Stromal cell of bone marrow (primary cell): ENCODE measurements at places on chromosomes 4 and X.

DNA sequence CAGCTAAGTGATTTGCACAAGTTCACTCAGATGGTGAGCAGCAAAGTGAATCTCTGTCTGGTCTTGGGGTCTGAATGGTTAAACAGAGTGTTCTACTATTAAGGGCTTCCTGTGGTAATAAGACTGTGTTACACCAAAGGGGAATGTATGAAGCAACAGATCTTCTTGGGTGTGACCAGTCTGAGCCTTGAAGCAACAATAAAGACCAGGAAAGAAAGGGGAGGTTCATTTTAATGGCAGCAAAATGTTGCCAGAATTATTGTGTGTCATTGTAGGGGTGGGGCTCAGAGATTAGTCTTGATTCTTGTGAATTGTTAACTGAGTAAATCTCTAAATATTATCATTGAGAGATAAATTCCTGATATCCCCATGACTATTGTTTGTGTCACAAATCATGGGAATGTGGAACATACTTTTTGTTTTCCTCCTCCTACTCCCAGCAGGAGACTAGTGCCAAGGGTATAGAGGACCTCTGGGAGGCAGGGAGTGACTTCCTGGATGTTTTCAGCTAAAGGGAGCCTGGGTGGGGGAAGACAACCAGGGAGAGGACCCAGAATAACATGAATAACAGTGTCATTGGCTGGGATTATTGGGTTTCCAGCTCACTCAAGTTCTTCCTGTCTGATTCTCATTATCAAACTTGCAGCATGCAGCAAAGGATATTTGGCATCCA lies 141.4 kb upstream of the PAK3 start:
- no peak for DNase-seq

DNA sequence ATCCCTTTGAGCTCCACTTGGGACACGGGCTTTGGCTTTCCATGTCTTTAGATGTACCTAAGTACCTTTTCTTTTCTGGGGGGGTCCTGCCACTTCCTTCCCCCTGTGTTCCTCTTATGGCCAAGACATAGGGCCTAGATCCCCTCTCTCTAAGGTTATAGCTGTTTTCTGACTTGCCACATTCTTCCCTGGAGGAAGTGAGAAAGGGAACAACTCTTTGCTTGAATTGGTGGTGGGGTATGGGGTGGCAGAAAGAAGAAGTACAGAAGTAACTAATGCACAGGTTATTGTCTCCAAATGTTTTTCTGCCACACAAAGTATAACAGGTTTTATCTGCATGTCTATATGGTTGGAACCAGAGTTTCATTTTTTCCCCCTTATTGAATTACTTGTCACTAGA lies 29.7 kb upstream of the DIPK2B start:
- DNase-seq, result no peak

- DNase-seq, result no peak
These were observed 111.3 kb downstream of the MFAP3L start for GRCh38 chr4:169914866-169915265.

- DNase-seq, result no peak
These were observed 356.7 kb upstream of the RPS6KA3 start for GRCh38 chrX:20623448-20623847.

- DNase-seq, result no peak
These were observed 770 bp upstream of the TIGD2 start for GRCh38 chr4:89110541-89110985.

DNA sequence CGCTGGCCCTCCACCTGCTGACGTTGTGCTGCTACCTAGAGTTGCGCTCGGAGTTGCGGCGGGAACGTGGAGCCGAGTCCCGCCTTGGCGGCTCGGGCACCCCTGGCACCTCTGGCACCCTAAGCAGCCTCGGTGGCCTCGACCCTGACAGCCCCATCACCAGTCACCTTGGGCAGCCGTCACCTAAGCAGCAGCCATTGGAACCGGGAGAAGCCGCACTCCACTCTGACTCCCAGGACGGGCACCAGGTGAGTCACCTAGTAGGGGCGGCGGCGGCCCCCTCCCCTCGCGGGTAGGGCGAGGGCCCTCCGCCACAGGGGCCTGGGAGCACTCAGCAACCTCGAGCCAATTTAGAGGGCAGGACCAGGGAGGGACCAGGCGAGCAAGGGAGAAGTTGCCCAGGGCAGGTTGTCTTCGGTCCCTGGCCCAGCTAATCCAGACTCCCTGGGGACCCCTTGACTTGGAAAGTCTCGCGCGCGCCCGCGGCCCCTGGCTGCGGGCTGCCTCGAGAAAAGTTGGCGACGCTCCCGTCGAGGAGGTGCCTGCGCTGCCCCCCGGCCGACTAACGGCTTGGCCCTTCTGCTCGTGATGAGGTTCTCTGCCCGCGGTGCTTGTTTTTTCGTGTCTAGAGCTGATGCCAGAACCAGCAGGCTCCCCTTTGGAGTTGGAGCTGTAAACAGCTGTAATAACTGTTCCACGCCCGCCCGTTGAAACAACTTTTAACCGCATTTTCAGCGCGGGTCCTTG lies 717 bp downstream of the EDA start:
- DNase-seq, result no peak

- DNase-seq, result no peak
These were observed 97.1 kb upstream of the MAML3 start for GRCh38 chr4:140250989-140251552.

GRCh38 chr4:149518471-149518870 lies 297.2 kb downstream of the IQCM start:
- DNase-seq, result no peak

- no peak for DNase-seq
These were observed 52.4 kb downstream of the SEC24B start for GRCh38 chr4:109486007-109486406.

- no peak for DNase-seq
These were observed 94.5 kb upstream of the IQCM start for GRCh38 chr4:149910177-149910576.

DNA sequence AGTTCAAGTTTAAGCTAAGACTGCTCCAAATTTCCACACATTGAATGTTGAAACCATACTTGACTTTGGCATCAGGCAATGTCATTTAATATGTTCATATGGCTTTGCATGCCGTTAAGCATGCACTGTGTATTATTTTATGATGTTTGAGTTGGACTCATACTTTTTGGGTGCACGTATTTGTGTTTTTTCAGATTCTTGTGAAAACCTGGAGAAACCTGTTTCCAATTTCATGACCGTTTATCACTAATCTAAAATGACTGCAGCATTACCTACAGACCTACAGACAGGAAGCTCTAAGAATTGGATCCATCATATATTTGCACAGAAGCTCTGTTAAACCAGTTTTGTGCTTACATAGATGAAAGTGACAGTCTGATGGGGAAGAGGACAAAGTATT lies 1093.0 kb upstream of the INTU start:
- DNase-seq, result no peak

- DNase-seq, result no peak
These were observed 623.8 kb downstream of the FAT4 start for GRCh38 chr4:125938541-125938940.

DNA sequence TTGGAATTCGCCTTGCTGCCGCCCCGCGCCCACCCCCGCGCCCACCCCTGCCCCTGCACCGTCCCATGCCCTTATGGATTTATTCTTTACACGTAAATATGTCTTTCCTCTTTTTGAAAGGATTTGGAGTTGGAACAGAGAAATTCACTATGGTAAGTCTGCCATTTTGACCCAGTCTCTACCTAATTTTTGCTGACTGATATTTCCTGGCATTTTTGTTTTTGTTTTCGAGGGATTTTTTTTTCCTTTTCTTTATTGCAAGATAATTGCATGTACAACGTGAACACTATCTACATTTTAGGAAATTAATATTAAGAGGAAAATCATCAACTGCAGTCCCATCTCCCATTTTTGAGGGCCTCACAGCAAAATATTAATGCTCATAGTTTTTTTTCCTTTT lies 468 bp upstream of the SPIN2B start:
- DNase-seq, result no peak

DNA sequence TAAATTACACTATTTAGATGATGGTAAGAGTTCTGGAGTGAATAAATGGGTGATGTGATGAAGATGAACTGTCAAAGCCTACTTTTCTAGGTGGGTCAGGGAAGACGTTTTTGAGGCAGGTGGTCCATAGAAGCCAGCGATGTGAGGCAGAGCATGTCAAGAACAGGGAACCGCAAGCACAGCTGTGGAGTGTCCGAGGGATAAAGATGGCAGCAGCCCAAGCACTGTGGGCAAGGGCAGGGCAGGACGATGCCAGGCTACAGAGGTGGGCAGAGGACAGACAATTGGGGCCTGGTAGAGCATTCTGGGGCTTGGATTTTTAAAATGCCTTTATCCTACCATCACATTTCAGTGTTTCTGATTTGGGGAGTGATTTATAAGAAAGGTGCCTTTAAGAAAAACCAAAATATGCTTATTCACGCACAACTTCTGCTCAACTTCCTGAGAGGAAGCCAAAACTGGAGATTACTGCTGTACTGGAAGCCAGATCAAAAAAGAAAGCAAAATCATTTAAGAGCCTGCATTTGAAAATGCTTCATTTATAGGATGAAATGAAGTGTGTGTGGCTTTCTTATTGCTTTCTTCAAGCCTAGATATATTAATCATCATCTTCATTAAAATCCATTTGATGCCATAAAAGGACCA lies 119.0 kb upstream of the WDR17 start:
- no peak for DNase-seq

DNA sequence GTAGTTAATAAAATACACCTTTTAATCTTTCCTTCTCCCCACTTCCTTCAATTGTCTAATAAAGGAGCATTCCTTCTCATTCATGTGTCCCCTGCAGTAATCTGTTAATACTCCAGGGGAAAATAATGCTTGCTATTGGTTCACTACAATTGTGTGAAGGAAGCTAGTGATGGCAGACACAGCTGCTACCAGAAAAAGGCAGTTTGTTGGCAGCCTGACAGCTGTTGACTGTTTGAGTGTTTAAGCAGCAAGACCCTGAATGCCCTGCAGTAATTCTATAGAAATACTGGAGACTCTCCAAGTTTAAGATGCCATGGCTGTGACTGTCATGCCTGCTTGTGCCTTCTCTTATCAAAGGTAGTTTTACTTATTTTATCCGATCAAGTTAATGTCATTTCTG lies 359.5 kb downstream of the C4orf33 start:
- no peak for DNase-seq

DNA sequence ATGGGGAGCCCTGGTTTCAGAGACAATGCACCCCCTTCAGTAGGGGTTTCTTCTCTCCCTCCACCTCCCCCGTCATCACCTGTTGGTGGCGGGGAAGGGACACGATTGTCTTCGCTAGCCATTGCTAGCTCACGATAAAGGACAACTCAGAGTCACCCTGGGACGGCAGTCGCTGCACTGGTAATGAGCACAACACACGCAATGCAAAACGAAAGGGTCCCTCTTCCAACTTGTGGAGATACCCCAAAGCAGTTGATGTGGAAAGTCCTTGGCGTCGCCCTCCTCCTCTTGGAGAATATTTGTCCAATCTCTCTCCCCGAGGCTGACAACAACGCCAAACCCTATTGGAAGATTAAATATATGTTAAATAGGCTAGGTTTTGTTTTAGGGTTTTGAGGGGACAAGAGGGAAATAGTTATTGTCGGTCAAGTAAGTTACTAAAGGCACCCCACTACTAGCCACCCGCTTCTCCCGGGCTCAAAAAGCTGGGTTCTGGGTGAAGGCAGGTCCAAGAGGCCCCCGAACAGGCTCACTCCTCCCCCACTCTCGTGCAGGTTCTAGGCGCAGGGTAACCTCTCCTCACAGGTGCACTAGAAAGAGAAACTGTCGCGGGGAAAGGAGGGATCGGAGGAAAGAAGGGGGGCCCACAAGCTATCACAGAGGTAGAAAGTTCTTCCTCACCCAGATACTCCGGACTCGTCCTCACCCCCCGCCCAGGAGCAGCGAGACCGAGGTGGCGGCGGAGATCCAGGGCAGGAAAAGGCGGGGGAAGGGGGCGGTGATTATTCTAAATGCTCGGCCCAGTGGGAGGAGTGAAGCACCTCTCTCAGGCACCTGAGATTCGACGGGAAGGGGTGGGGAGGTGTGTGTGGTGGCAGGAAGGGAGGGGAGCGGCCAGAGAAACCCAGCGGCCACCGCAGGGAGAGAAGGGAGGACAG lies at the start of gene LRBA:
TSS of gene LRBA (minus strand) at position 764 of the 938 bp plus-strand sequence. CDS start at position 122, 642 bp downstream.
- DNase-seq, result no peak

DNA sequence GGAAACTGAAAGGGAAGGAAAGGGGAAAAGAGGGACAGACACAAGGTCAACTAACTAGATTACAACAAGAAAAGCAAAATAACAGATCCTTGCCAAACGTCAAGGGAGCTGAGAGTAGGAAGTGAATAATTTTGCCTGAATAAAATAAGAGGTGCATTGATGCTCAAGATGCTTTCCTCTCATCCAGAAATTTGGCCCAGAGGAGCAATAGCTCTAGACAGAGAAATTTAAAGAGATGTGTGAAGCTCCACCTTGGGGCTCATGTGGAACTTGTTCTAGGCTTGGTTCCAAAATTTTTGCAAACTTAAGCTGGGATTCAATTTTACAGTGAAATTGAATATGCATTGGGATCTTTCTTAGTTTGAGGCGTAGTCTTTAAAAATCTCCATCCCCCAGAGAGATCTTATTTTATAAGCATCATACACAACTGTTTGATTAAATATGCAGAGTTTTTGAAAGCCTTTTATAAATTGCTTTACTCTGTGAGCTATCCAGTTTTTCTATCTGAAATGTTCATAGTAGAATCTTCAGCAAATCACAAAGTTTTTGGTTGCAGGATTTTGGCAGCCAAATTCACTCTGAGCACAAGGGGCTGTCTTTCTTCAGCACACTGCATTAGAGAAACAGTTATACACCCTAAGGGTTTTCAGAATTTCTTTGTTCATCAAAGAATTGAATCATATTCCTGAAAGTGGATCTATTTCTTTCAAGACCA lies 1159.5 kb downstream of the ADGRL3 start:
- DNase-seq, result no peak

DNA sequence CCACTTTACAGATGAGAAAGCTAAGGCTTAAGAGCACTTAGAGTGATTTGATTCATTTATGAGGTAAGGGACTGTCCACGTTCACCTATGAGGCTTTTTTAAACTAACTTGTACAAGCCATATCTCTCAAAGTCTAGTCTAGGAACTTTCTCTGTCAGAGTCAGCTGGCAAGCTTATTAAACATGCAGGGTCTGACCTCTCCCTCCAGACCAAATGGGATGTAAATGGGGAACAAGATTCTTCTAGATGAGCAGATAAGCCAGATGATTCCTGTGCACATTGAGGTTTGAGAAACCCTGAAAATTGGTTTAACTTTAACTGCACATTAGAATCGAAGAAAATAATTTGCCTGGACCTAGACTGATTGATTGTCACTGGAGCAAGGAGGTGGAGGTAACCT lies 160.0 kb upstream of the SPRY1 start:
- no peak for DNase-seq

- DNase-seq, result no peak
These were observed 2.7 kb upstream of the NKX3-2 start for GRCh38 chr4:13546941-13547484.

- no peak for DNase-seq
These were observed 171.5 kb downstream of the PCDH18 start for GRCh38 chr4:137360761-137361160.

GRCh38 chr4:151879705-151880445 lies 119.1 kb upstream of the GATB start:
- DNase-seq, result no peak

- DNase-seq, result no peak
These were observed 605 bp upstream of the FAT1 start for GRCh38 chr4:186724058-186724863.
